Activated CD8-positive, alpha-beta T cell treated with anti-CD3 and anti-CD28 coated beads for 36 hours (primary cell): ENCODE measurements at places on chromosomes 1 and 21. TPM values are rescaled to one million over a fixed set of nuclear protein-coding genes. Genes with fewer than 3 reads are reported as not detected.
A peak's percentile ranks its signal among the peaks of the same experiment; 100 is the strongest.

Gene SLAMF1
- total RNA-seq = 65.9 TPM

Gene TP73
- 0.60 TPM for total RNA-seq

GRCh38 chr1:80218112-80218511, 1211.6 kb upstream of the ADGRL4 start:
- DNase-seq = no peak

DNA sequence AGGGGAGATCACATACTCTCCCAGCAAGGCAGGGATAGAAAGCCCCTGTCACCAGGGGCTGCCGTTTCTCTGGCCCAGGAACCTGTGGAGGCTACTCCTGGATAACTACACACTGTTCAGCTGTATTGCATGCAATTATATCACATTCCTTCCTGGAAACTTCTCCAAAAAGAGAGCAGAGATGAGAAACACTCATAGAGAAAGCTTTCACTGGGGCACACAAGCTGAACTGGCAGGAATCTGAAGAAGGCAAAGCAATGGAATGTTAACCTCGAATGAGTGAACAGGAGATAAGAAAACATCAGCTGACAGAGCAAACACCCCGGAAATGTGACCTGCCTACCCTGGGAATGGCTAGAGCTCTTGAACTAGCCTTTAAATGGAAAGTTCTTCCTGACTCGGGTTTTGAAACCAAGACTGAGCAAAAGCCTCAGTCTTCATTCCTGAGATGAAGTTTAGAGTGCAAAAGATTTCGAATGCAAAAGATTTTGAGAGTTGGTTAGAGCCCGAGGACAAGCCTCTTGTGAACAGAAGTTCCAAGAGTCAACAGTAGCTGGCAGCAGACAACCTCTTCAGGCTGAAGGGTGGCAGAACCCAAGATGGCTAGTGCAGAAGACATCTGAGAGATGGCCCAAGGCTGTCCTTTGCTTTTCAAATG, 32.3 kb downstream of the CCN1 start:
- no peak for DNase-seq

Gene SNX7
- not detected for total RNA-seq

GRCh38 chr1:36384542-36385409, 948 bp downstream of the STK40 start:
- peak; percentile 52 for DNase-seq

Gene MMP23B
- 4.0 TPM for total RNA-seq

DNA sequence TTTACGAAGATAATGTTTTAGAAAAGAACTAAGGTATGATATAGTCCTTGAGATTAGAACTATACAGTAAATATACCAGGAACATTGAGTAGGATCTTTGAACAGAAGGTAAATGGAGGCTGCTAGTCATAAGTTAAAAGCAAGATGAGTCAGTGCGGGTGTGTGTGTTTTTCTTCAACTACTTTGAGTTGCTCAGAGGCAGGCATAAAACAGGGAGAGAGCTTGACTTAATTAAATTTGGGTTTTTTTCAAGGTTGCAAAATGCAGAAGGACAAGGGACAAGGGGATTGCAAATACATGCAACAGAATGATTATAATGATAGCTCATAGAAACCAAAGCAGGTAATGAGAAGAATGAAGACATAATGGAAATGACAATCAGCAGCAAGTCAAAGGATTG, 815.1 kb downstream of the NCAM2 start:
- no peak for DNase-seq

Gene OR10J1
- total RNA-seq = not detected

DNA sequence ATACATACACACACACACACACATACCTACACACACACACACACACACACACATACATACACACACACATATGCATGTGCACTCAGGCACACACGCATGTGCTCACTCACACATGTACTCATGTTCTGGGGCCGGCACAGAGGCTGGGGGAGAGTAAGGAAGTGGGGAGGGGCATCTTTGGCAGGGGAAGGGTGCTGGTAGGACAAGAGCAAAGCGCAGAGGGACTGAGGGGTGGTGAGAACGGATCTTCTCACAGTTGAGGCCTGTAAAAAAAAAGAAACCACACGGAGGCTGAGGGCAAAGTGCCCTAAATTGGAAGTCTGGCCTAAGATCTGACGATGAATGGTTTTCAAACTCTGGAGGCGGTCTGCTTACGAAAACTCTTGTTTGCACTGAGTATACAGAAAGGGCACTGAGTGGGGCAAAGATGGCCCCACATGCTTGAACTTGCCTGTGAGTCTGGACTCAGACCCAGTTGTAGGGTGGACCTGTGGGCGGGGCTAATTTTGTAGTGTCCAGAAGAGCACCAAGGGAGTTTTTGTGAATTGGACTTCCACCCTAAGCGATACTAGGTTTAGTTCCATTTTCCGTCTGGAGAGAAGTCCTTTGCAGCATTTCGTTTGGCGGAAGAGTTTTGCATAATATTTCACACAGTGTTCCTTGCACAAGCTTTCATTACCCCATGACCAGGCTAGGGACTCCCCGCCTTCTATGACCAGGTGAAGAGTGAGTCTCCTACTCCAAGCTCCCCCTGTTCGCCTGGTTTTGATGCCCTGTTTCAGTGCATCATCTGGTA, 79.3 kb upstream of the LYST start:
- DNase-seq = no peak

- peak; percentile 98 for DNase-seq
Observed at GRCh38 chr1:2290595-2291510, 62.7 kb downstream of the SKI start.

Gene ZNF691
- 7.5 TPM for total RNA-seq

- DNase-seq = no peak
Observed at GRCh38 chr1:48250572-48250971, 28.1 kb downstream of the SLC5A9 start.

- no peak for DNase-seq
Observed at GRCh38 chr1:169289016-169289415, 78.6 kb downstream of the NME7 start.

Gene CAMK1G
- total RNA-seq = not detected

Gene C1orf226
- total RNA-seq = 0.07 TPM

Gene KRTAP7-1
- not detected for total RNA-seq

Gene CFHR5
- not detected for total RNA-seq

- DNase-seq = no peak
Observed at GRCh38 chr1:172252321-172252720, 168.2 kb upstream of the C1orf105 start.

DNA sequence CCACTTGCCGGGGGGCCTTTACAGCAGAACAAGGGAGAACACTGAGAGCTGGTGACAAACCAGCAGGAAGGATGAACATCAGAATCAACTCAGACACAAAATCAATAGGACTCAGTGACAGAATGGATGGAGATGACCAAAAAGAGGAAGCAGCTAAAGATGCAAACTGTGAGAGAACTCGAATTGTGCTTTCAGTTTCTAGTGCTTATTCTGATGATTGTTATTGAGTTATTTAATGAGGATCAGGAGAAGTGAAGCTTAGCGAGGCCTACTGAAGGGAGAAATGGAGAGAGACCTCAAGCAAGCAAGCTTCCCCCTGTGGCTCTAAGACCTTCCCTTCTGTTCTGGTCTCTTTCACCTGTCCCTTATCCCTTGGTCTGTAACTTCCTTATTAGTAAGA, 30.3 kb upstream of the TMEM125 start:
- DNase-seq = no peak

- DNase-seq = no peak
Observed at GRCh38 chr1:25182629-25183028, 49.7 kb downstream of the SYF2 start.

Gene RGSL1
- not detected for total RNA-seq

Gene FBXO2
- 1.9 TPM for total RNA-seq

GRCh38 chr1:12409681-12410080, 179.9 kb downstream of the VPS13D start:
- no peak for DNase-seq

DNA sequence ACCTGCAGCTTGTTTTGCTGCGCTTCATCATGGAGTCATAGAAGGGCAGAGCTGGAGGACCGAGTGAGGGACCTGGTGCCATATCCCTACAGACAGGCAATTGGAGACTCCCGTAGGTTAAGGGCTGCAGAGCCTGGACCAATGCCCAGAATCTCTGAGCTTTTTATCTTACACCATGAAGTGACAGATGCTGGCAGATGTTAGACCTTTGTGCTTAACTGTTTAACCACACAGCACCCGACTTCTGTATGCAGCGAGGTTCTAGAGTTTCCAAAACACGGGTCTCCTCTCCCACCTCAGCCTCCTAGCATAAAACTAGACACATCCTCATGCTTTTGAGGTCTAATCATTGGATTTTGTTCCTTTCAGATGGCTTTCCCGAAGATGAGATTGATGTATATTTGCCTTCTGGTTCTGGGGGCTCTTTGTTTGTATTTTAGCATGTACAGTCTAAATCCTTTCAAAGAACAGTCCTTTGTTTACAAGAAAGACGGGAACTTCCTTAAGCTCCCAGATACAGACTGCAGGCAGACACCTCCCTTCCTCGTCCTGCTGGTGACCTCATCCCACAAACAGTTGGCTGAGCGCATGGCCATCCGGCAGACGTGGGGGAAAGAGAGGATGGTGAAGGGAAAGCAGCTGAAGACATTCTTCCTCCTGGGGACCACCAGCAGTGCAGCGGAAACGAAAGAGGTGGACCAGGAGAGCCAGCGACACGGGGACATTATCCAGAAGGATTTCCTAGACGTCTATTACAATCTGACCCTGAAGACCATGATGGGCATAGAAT, 47.6 kb downstream of the B3GALT5 start:
- DNase-seq = no peak

- DNase-seq = no peak
Observed at GRCh38 chr1:160423966-160424365, 23.6 kb downstream of the VANGL2 start.

DNA sequence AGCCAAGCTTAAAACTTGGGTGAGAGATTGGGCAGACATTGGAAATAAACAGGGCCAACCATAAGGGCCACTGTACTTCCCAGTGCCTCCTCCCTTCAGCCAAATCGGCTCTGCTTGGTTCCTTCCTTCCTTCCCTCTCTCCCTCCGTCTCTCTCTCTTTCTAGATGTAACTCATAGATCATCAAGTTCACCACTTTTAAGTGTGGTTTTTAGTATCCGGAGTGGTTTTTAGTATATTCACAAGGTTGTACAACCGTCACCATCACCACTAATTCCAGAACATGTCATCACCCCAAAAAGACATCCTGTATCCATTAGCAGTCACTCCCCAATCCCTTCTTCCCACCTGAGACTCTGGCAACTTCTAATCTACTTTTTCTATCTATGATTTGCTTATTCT, 51.0 kb downstream of the MYSM1 start:
- no peak for DNase-seq

Gene CTNNBIP1
- total RNA-seq = 9.0 TPM

Gene TMPRSS3
- total RNA-seq = 134 TPM

- DNase-seq = peak; percentile 69
Observed at GRCh38 chr1:23810818-23811540, 10.4 kb upstream of the GALE start.

GRCh38 chr1:113940365-113941244, 11.5 kb downstream of the HIPK1 start:
- DNase-seq = peak; percentile 85

DNA sequence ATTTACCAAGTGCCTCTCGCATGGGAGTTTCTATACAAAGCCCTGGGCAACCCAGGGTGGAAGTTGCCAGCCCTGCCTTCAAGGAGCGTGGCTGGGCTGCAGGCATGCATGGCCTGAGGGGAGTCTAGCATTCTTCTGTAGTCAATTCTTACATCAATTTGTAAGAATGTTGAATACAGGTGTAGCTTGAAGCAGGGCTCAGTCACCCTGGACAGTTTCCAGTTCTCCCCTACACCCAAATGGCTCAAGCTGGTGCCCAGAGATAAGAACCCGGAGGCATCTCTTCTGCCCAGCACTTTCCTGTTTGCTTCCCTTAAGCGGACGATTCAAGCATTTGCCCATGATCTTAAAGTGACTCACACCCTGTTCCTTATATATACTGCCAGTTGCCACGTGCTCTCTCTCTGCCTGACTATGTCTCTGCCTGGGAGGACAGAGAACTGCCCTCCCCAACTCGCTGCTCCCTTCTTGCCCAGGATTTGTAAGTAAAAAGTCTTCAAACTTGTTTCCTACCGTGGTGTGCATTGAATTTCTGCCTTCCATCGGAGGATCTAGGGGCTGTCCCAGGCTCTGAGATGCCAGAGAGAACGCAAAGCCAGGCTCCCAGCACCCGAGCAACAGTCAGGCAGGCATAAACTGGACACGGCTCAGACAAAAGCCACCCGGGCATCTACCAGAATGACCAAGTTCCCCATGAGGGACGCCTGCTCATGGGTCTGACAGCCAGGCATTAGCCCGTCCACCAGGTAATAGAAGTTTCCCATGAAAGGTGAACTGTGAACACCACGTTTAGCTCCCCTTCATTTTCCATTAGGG, 50.9 kb upstream of the AJAP1 start:
- DNase-seq = no peak

Gene PGLYRP4
- total RNA-seq = not detected

Gene S100A7A
- not detected for total RNA-seq

DNA sequence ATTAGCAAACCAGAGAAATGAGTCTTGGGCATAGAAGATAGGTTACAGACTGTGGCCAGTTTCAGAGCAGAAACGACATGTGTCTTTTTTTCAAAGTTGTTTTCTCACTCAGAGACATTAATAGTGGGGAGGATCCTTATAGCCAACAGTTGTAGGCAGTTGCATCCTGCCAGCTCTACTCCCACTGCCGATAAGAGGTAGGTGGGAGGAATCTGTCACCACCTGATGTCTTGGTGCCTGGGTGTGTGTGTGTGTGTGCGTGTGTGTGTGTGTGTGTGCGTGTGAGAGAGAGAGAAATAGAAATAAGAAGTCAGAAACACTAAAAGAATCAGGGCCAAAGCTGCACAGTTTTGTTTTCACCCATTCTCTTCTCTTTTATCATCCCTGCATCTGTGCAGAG, 219.5 kb downstream of the ZP4 start:
- DNase-seq = no peak

Gene NMNAT2
- not detected for total RNA-seq

Gene HMGCS2
- total RNA-seq = not detected

DNA sequence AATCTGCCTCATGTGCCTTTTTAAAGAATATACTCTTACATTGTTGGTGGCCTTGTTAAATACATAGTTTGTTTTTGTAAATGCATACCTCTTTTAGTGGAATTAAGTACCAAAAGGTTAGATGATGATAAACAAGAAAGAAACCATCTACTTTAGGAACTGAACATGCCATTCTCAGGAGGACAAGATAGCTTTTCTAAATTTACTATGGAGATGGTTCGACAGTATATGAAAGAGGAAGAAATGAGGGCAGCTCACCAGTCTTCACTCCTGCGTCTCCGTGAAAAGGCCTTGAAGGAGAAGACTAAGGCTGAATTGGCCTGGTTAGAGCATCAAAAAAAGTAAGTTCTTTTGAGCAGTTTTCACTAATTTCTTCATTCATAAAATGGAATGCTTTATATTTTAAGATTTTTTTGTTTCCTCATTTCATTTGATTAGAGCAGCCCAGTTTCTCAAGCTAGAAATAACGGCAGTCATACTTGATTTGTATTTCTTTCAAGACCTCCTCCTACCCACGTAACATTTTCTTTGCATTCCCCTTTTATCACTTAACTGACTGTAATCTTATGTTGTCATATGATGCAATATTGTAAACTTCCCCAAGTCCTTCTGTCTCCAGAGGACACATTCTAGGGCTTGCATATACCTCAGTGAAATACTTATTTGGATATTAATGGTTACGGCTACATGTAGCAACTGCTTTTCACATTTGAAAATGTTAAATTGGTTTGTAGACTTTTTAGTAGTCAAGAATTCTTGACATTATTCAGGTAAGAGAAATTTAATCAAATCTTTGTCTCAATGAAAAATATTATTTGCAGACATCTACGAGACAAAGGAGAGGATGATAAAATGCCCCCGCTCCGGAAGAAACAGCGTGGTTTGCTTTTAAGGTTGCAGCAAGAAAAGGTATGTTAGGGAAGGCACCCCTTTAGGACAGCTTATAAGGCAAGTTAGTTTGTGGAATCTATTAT, 99.3 kb downstream of the CEP350 start:
- no peak for DNase-seq
